ENCODE measurements at places on chromosomes 6 and 20.
A peak's percentile ranks its signal among the peaks of the same experiment; 100 is the strongest.

GRCh38 chr6:37365791-37366190, 12.0 kb downstream of the RNF8 start:
- peak; percentile 32 for DNase-seq

DNA sequence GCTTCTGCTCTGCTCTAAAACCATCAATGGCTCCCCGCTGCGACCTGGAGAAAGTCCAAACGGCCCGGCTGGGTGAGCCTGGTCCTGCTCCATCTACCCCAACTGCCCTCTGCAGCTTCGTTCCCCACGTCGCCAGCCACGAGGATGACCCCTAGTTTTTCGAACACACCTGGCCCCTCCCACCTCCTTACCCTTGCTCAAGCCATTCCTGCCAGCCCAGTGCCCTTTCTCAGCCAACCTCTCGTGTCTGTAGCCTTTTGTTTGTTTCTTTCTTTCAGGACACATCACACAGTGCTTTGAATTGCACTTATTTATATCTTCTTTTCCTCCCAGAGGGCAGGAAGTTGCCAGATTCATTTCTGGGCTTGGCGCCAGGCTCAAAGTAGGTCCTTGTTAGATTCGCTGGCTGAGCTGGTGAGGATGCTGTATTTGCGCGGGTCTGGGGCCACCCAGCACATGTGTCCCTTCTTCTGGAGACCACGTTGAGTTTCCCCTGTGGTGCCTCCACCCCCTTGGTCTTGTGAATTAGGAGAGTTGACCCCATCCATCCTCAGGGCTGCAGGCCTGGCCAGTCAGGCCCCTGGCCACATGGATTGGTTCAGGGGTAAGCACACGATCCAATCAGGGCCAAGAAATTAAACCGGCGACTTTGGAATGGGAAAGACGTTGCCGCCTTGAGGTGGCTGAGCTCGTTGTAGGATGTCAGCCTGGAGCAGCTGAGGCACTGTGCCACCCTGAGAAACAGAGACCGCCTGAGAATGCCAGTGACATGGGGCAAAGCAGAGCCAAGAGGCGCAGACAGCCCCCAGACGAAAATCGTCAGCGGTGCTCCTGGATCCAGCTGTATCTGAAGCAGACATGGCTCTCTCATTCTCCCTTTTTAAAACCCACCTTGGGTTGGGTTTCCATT, 156.0 kb downstream of the CEBPB start:
- DNase-seq = peak; percentile 67

DNA sequence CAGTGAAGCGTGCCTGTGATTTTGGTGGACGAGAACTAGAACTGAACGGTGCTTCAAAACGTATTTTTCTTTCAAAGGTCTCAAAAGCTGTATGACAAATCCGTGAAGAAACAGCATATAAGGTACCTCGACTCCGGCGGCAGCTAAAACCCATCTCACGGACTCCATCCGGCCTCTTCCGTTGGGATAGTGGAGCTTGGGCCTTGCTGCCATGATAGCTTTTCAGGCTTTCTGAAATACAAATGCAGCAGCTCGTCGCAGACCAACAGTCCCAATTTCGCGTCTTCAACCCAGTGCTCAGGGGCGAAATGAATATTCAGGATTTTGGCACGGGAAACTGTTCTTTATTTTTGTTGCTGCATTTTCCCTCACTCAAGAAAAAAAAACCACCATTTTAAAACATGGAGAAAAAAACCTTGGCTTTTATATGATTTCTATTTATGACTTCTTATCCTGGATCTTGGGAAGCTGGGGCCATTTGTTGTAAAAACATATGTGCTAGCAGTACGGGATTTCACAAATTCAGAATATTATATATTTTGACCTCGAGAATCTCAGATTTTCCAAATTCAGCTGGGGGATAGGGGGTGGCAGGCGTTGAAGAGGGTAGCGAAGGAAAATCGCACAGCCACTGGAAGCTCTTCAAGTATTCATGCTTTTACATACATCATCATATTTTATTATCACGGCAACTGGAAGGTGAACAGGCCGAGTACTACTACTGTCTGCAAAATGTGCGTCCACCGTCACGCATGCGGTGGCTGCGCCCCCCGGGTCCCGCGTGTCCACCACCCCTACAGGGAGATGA, 849 bp downstream of the GSTA4 start:
- peak; percentile 90 for DNase-seq

DNA sequence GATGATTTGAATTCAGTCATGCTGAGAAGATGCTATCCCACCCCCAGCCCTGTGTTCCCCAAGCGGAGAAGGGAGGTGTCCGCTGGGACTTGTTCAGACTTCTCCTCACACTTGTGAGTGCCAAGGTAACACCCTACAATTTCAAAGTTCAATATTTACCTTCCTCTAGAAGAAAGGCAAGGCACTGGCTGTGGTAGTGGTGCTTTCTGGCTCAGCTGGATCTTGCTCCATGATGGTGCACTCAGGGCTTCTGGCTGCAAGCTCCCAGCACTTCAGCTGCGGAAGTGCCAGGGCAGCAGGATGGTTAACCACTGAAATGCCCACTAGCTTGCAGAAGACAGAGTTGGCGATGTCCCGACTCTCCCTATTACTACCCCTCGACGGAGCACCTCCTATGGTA, 135.4 kb downstream of the MTFR2 start:
- DNase-seq = no peak

DNA sequence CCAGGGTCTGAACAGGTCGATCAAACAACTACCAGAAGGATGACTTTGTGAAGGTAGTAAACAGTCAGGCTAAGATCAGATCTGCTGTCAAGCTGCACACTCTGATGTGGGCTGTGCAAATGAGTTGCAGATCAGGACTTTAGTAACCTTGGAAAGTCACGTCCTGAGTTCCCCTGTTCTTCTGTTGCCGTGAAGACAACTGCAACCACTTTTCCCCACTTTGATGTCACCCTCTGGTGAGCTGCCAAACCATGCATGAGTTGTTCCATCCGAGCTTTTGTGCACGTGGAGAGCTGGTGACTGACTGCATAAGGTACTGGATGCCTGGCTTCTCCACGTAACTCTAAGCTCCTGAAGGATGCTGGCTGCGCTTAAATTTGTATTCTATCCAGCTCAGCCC, 111.0 kb downstream of the CD83 start:
- no peak for DNase-seq

DNA sequence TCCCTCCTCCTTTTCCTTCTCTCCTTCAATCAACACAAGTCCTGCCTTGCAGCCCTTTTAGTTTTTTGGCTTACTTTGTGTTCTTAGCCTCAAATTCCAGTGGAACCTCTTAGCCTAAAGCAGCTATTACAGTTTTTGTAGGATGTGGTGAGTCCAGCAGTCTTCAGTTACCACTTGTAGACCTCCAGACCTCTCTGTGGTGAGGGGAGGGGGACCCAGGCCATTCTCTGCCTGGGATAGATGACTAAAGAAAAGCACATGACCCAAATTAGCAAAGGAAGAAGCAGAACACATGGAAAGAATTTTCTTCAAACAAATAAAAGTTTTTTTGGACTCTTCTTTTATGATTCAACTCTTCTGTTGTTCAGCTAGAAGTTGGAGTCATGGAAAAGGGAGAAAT, 246.5 kb downstream of the HAO1 start:
- DNase-seq = no peak

DNA sequence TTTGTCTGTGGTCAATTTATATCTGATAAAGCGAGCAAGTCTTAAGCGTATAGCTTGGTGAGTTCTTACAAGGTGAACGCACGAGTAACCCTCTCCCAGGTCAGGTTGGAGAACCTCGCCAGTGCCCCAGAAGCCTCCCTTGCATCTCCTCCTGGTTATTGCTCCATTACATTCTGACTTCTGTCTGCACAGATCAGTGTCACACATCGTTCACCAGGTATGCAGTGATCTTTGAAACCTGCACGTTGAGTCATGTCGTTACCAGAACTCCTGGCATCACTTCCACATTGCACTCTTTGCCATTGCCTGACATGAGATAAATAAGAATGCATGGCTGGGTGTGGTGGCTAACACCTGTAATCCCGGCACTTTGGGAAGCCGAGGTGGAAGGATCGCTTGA, 44.2 kb downstream of the AKAP12 start:
- DNase-seq = peak; percentile 28

DNA sequence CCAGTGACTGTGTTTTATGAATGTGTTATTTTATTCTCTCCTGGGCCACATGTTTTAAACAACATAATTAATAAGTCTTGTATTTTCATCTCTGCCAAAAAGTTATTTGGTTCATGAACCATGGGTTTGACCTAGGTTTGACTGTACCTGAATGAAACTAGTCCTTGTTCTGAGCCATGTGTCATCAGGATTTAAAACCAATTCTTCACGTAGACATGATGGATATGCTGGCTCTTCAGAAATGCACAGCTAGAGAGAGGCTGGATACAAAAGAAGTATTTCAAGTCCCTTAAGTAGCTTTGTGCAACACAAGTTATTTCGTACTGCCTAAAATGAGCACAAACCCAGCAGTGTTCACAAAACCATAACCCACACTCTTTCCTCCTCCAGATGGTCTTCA, 116.1 kb downstream of the IBTK start:
- DNase-seq = no peak

GRCh38 chr20:57584768-57585461, 24.0 kb downstream of the PCK1 start:
- no peak for DNase-seq

DNA sequence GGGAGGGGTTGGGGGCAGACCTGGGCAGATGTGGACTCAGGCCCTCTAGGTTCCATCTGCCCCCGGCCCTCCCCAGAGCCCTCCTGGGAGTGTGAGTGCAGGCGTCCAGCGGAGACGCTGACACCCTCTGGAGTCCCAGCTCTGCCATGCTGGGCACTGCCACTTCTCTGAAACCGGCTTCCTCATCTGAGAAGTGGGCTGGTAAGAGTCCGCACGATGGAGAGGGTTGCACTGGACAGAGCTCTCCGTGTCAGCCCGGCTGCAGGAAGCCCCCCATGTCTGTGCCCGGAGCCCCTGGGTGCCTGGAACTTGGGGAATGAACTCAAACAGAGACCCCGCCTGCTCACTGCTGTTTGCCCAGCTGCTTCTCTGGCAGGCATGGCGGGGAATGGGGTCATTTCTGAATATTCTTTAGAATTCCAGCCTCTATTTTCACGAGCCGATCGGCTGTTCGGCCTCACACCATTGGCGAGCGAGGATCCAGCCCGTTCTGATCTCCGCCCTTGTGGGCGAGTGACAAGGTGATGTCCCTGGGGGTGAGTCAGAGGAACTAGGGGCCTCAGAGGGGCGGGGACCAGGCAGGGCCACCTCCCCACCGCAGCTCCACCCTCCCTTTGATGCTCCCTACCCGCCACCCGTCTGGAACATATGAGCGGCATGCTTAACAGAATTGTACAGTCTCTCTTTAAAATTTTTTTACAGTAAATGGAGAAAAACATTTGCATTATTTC, 47.8 kb upstream of the GATA5 start:
- no peak for DNase-seq

DNA sequence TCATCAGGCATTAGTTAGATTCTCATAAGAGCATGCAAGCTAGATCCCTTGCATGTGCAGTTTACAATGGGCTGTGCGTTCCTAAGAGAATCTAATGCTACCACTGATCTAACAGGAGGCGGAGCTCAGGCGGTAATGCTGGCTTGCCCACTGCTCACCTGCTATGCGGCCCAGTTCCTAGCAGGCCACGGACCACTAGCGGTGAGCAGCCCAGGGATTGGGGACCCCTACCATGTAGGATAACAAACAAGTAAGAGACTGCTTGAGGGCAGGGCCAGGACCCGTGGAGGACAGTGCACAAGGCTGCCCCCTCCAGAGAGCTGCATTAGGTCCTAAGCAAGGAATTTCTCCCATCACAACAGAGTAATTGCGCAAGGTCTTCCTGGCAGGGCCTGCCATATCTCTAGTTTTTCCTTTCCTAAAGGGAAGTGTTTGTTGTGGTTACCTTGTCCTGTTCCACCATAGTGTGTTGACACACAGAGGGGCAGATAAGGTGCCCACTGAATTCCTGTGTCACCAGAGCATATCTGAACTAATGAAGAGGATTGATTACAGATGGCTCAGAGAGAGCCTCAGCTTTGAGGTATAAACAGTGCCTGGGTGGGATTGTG, 58.0 kb downstream of the PACRG start:
- DNase-seq = no peak

DNA sequence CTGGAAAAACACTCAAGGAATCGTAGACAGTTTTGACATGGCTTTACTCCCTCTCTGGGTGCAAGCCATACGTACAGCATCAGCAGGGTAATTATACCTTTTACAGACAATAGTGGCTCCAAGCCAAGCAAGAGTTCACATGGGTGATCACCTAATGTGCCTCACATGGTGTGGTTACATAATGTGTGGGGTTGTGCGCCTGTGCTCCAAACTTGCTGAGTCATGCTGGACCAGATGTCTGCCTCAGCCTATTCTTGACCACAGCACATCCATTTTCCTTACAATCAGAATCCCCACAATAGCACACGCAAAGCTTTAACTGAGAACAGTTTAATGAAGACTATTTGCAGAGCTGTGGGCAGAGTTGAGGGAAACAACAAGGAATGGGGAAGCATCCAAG, 74.5 kb downstream of the ALDH8A1 start:
- DNase-seq = no peak

DNA sequence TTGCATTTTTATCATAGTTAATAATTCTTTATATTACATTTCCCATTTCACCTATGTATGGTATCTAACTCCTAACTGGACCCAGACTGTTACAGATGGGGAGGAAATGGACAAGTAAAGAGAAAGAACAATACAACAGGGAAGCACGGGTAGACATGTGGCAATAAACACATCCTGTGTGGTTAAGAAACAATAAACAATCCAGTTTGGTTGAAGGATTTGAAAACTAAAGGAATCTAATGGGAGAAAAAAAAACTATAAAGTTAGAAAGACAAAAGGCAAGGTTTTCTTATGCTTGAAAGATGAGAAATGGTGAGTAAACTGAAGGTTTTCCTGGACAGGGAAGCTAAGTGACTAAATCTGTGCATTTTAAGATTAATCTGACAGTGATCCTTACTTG, 34.9 kb upstream of the ALDH8A1 start:
- DNase-seq = no peak

- DNase-seq = no peak
Measured at GRCh38 chr6:159513914-159514313, 179.1 kb downstream of the SOD2 start.

DNA sequence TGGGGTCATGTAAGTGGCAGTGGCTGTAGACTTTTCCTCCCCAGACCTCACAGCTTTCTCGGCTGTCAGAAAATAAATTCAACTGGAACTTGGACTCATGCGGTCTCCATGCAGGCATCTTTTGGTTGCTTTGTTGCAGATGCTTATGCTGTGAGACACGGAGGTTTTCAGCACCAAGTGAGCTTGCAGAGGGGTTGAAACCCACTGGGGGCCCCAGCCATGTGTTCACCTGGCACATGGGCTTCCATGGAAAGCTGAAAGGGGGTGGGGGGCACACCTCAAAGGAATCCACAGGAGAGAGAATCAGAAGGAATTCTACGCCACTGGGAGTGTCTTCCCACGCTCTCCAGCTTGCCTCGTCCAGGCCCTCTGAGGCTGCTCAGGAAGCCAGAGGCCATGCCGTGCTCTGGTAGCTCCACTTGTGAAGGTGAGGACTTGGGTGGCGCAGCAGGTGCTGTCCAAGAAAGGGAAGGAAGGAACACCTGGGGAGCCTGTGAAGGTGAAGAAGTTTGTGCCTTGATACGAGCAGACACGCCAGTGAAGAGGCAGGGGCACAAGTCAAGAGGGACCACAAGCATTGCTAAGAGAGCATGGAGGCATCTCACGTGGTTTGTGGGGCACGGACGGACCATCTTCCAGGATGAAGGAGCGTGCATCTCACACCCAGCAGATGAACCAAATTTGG, 134.3 kb upstream of the PMEPA1 start:
- DNase-seq = no peak

- no peak for DNase-seq
Measured at GRCh38 chr20:41169162-41169690, 31.9 kb downstream of the PLCG1 start.

GRCh38 chr20:47336129-47336754, 20.3 kb downstream of the ZMYND8 start:
- peak; percentile 67 for DNase-seq

- no peak for DNase-seq
Measured at GRCh38 chr20:48460681-48461080, 367.1 kb downstream of the PREX1 start.

All from eye (tissue), 1 donor.